ENCODE measurements at places on chromosomes 2 and 18.

DNA sequence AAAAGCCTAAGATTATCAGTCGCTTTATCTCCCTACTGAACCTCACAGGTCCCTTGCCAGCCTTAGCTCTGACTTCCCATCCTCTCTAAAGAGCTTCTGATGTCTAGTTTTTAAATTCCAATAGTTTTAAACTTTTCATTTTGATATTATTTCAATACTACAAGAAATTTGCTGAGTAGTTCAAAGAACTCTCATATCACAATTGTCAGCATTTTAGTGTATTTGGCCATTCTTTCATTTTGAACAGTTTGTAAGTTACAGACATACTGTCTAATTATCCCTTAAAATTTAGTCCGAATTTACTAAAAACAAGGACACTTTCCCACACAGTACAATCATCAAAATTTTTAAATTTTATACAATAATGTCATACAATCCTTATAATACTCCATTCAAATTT lies 666.8 kb upstream of the SETBP1 start:
- DNase-seq = no peak

GRCh38 chr2:240136671-240137292 lies 677 bp upstream of the COPS9 start:
- peak; percentile 25 for DNase-seq

- no peak for DNase-seq
Measured at GRCh38 chr2:159379181-159379580, 92.7 kb upstream of the WDSUB1 start.

- no peak for DNase-seq
Measured at GRCh38 chr2:148982282-148982681, 56.2 kb upstream of the LYPD6B start.

GRCh38 chr2:201280191-201281040 lies 20.1 kb downstream of the CASP8 start:
- DNase-seq = no peak

- no peak for DNase-seq
Measured at GRCh38 chr2:170362313-170362870, 184.4 kb downstream of the MYO3B start.

DNA sequence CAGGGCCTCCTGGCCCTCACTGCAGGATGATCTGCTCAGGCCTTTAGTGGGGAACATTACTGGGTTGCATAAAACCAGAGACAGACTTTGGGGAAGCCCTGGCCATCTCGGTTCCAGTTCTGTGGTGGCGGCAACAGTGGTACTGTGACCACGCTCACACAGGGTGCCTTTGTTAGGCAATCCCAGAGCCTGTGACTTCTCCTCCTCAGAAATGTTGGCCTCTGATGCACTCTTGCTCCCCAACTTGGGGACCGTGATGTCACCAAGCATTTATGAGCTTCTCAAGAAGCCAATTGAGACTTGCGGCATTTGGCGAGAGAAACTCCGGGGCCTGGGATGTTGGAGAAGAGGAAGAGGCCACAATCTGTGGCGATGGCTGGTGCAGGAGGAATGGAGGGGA lies 80.9 kb upstream of the PKDCC start:
- peak; percentile 19 for DNase-seq

DNA sequence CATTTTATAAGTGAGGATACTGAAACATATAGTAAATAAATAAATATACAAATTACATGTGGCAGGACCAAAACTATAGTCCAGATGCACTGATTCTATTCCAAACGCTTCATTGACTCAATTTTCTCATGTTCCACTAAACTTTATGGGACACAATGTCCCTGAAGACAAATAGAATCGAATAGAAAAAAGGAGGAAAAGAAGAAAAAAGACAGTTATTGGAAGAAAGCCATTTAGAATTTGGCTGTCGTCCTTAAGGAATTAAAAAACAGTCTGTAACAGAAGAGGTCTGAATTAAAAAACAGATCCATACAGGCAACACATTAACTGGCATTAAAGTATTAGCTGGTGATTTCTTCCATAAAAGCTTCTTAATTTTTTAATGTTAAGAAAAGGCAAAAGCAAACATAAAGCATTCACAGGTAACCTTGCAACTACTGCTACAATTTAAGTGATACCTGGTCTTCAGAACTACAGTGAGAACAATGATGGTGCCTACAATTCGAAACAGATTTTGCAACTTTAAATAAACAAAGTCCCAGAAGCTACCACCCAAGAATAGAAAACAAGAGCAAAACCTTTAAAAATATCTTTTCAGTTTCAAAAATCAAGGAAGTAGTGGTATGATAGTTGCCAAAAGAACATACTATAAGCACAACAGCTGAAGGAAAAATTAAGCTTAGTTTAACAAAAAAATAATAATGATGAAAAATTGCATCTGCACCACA lies 17.4 kb upstream of the CHAC2 start:
- no peak for DNase-seq

DNA sequence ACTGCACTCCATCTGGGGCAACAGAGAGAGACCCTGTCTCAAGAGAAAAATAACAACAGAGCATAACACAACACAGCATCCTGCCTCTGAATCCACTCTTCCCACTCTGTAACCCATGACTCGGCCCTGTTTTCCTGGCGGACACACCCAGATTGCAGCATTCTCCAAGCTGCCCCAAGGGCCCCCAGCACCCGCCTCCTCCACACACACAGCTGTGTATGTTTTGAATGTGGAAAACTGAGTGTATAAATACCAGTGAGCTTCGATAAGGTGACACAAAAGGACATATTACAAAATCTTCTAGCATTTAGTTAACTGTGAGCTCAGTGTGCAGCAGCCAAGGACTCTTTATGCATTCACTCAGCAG lies 13.0 kb downstream of the IMPA2 start:
- DNase-seq = peak; percentile 72

- no peak for DNase-seq
Measured at GRCh38 chr2:23656597-23656973, 270.3 kb downstream of the ATAD2B start.

- no peak for DNase-seq
Measured at GRCh38 chr2:68317971-68318913, 1.5 kb downstream of the CNRIP1 start.

DNA sequence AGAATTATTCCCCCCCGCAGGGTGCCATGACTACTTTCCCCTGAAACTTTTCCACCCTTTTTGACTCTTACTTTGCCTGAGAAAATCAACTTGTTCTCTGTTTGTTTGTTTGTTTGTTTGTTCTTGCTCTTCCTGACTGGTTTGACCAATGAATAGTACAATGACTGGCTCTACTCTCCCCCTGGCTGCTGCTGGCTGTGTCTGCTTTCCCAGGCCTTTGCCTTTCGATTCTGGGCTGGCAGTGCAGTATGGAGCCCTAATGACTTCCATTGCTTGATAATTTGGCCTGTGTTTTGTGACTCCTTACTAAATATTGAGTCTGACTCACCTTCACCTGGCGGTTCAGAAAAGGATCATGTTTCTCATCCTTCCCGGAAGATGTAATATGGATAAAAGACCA lies 241.1 kb downstream of the TMEM182 start:
- no peak for DNase-seq

GRCh38 chr2:67846370-67847070 lies 216.3 kb downstream of the C1D start:
- DNase-seq = peak; percentile 81

DNA sequence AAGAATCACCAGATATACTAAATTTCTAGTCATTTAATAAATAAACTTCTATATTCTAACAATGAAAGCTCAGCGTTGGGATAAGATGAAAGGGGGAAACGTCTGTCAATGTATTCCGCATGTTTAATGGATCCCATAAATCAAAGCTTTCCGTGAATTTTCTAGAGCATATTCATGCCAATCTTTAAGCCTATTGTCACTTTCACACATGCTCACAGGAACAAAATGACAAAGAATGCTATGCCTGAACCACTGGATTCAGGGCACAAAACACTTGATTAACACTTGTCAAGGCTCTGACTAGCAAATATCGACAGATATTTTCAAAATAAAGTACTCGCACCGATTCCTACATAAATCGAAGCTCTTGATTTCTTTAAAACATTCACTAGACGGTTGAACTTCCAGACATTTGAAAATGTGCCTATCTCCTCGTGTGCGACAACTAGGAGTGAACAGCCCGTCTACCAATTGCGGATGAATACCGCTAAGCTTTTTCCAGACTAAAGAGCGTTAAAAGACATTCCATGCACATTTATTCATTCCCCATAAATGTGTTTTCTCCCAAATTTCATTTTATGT lies 1.8 kb downstream of the TLK1 start:
- no peak for DNase-seq

- DNase-seq = peak; percentile 75
Measured at GRCh38 chr2:231104115-231104713, 20.6 kb downstream of the HTR2B start.

DNA sequence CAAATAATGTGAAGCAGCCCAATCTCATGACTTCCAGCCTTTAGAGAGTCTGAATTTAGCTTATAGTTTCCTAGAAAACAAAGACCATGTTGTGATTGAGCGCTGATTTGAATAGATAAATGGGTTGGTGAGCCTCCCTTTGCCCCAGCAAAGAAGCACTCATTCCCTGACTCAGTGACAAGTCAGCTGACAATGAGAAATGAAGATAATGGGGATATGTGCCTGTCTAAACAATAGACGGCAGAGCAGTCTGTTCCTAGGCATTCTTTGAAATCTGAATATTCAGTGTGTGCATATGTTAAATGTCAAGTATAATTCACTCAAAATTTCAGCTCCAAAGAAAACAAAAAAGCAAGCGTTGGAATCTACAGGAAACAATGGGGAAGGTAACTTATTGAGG lies 34.8 kb upstream of the LINC00305 start:
- no peak for DNase-seq

DNA sequence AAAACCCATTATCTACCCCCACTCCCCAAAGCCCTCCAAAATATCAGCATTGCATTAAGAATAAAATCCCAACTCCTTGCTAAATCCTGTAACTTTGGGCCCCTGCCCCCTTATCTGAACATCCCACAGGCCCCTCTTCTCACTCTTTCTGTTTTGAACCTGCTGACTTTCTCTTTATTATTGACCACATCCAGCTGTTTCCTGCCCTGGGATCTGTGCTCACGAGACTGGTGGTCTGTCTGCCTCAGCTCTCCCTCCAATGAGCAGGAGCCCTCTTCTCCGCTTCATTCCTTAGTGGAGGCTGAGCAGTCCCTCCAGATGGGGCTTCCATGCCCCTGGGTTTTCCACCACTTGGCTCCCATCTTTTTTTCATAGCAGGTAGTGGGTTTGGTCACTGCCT lies 116.9 kb downstream of the ACKR3 start:
- DNase-seq = no peak

- no peak for DNase-seq
Measured at GRCh38 chr2:195396479-195396878, 260.5 kb upstream of the SLC39A10 start.

GRCh38 chr2:157245846-157246764 lies 11.4 kb upstream of the GALNT5 start:
- no peak for DNase-seq

DNA sequence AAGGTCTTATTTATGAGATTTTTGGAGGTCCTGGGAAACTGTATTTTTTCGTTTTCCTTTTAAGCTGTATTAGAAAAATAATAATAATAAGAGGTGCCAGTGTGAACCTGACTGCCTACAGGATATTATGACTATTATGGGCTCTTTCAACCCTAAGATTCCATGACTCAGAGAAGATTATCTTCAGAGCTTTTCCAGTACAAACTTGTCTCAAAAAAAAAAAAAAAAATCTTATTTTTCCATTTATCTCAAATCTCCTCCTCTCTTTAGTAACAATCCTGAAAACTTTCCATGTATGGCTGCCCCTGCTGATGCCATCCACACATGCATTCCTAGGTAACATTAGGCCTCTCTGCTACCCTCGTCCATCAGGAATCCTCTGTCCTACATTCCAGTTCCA lies 36.7 kb upstream of the RPE start:
- no peak for DNase-seq

DNA sequence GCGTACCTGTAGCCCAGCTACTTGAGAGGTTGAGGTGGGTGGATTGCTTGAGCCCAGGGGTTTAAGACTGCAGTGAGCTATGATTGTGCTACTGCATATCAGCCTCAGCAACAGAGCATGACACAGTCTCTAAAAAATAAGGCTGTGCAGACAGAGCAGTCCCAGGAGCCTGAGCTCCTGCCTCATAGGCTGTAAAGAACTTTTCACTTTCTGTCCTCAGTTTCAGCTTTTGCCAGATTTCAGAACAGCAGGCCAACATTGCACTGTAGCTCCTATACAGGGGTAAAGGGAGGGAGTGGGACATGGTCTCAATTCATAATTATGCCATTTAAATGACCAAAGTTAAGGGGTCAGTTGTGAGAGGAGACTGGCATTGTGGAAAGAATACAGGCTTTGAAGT lies 150.6 kb downstream of the GALNT1 start:
- no peak for DNase-seq

- DNase-seq = no peak
Measured at GRCh38 chr2:231357931-231358330, 37.6 kb upstream of the B3GNT7 start.

DNA sequence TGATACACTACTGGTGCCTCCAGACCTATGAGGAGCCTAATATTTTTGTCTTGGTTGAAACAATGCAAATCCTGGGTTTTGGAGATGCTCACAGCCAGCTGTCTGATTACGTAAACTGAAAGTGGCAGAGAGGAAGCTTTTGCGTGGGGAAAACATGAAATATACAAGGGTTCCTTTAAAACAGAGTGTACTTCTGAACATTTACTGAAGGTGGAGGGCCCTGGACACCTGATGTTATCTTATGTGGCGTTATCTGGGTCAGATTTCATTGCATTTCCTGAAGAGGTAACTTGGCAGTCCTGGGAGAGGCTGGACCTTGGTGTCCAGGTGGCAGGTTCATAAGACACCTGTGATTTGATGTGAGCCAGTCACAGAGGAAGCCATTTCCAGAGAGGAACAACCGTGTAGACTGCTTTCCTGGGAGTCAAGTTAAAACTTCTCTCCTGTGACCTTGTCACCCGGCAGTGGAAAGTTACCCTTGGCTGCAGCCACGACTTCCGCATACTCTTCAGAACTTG lies 105.0 kb downstream of the NEDD4L start:
- DNase-seq = peak; percentile 32

GRCh38 chr2:36528766-36529392 lies 69.1 kb downstream of the FEZ2 start:
- DNase-seq = no peak

DNA sequence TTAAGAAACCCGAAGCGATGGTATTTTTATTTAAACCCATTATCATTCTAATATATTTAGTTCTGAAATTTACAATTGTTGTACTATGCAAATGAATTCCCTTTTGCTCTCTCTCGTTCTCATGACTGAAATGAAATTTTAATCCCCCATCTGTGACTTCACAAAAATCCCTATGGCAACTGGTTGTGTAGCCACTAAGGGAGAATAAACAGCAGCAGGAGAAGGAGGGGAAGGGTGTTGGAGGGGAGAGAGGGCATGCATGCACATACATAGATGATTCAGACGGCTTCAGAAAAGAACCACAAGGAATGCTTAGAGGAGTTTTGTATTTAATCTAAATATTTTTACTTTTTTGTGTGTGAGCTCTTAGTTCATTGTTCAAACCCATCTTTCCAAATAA lies 36.8 kb downstream of the CPS1 start:
- DNase-seq = no peak

GRCh38 chr2:142926445-142926844 lies 49.0 kb downstream of the KYNU start:
- no peak for DNase-seq
